ENCODE measurements at places on chromosomes 7 and 10. TPM values are rescaled to one million over a fixed set of nuclear protein-coding genes. Genes with fewer than 3 reads are reported as not detected.

DNA sequence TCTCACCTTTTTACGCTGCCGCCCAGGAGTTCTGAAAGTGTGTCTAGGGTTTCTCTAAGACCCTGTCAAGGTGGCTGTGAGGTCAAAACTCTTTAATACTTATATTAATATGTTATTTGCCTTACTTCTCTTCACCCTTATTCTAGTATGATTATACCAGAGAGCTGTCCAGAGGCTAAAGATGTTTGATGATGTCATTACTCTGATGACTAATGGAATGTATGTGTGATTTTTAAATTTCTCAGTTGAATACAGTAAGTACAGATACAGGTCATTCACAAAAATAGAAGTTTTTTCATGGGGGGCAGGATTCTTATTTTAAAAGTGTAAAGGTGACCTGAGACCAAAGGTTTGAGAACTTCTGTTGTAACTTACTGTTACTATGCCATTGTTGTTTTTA lies 150.6 kb upstream of the FOXP2 start:
- DNase-seq: no peak

DNA sequence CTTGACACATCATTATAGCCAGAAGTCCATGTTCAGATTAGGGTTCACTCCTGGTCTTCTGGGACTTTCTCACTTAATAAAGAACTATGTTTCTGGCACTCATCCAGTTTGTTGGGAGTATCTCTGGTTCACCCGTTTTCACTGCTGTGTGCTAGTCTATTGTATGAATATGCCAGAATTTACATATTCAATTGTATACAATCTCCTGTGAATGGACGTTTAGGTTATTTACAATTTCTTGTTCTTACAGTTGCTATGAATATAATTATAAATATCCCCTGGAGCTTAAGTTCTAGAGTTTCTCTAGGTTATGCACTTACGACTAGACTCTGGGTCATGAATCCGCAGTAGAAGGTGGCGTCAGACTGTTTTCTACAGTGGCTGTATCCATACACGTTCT lies 20.0 kb upstream of the RBM33 start:
- DNase-seq: no peak

- no peak for DNase-seq
Measured at GRCh38 chr10:9613338-9614075, 1404.2 kb upstream of the CELF2 start.

DNA sequence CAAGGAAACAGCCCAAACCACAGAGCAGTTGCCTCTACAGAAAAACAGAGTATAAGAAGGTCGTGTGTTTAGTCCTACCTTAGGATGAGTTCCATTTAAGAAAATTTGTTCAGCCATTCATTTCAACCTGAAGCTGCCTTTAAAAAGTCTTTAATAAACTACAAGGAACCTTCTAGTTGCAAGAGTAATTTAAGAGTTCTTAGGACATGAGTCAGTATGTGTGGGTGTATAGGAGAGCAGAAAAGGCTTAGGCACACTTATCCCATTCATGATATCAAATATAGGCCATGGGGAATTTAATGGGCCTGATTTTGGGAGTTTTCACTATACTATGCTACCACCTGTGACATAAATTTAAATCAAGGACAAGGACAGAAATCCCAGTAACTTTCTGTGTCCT lies 496.8 kb downstream of the TFEC start:
- DNase-seq: no peak

GRCh38 chr7:27213433-27214238 lies 13.7 kb upstream of the HOXA13 start:
- DNase-seq: no peak

Gene SPDYE2B
- not detected for total RNA-seq

Gene SUV39H2
- 30.6 TPM for total RNA-seq

Gene METTL27
- 2.5 TPM for total RNA-seq
